Dorsolateral prefrontal cortex (tissue), 122 donors: ENCODE measurements at places on chromosomes 2 and 18. TPM values are rescaled to one million over a fixed set of nuclear protein-coding genes. Genes with fewer than 3 reads are reported as not detected.

RRM2 gene
- total RNA-seq: not detected

SULT1C2 gene
- total RNA-seq: 2.7 TPM

RNF103 gene
- 50.0 TPM for total RNA-seq

CTDP1 gene
- total RNA-seq: 17.1 TPM

TMEM18 gene
- 17.0 TPM for total RNA-seq
